Endothelial cell of umbilical vein (primary cell): ENCODE measurements at places on chromosomes 5 and 9. TPM values are rescaled to one million over a fixed set of nuclear protein-coding genes. Genes with fewer than 3 reads are reported as not detected.

The CDC23 gene
- total RNA-seq, result 39.4 and 41.2 TPM in 2 replicates

The IFNA16 gene
- not detected in 2 replicates for total RNA-seq

The BNC2 gene
- total RNA-seq, result 33.1 and 34.3 TPM in 2 replicates

The ENTREP1 gene
- 5.0 and 7.1 TPM in 2 replicates for total RNA-seq

The CARD19 gene
- 45.7 and 58.4 TPM in 2 replicates for total RNA-seq

The PCDHA9 gene
- total RNA-seq, result not detected in 2 replicates

The PAPPA gene
- total RNA-seq, result 0.12 and 0.13 TPM in 2 replicates

The INSL6 gene
- total RNA-seq, result not detected in 2 replicates

The BTNL3 gene
- not detected in 2 replicates for total RNA-seq

The BRD3OS gene
- 15.4 and 18.2 TPM in 2 replicates for total RNA-seq

The FBXL7 gene
- total RNA-seq, result 28.6 and 32.2 TPM in 2 replicates

The SEMA4D gene
- 14.6 and 15.7 TPM in 2 replicates for total RNA-seq

The GPR150 gene
- 0.31 and 0.35 TPM in 2 replicates for total RNA-seq

The SEC24A gene
- total RNA-seq, result 28.6 and 30.0 TPM in 2 replicates

The ITK gene
- total RNA-seq, result not detected in 2 replicates

The SH3PXD2B gene
- 66.3 and 71.8 TPM in 2 replicates for total RNA-seq

The PCDHGB7 gene
- 12.6 and 13.0 TPM in 2 replicates for total RNA-seq

DNA sequence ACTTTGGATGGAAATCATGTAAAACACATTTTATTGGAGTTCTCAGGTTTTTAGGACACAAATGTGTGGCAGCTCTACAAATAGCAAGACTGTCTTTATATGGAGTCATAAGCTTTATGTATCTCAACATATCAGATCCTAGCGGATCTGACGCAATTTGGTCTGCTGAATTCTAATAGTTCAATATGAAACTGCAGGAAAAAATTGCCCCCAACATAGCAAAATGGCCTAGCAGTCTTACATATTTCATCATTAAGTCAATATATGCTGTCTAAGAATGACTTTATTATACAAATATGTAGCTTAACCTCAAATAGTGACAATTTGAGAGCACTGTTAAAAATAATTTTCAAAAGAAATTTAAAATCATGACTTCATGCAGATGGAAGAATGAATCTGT lies 244.3 kb downstream of the TAF11L14 start:
- no peak for DNase-seq

GRCh38 chr5:8349855-8350254 lies 480.9 kb downstream of the MTRR start:
- no peak for DNase-seq

GRCh38 chr5:134561871-134562296 lies 36.4 kb downstream of the JADE2 start:
- peak; percentile 98 for DNase-seq

- DNase-seq, result no peak
These were observed 2.8 kb downstream of the FBN2 start for GRCh38 chr5:128535251-128535650.

DNA sequence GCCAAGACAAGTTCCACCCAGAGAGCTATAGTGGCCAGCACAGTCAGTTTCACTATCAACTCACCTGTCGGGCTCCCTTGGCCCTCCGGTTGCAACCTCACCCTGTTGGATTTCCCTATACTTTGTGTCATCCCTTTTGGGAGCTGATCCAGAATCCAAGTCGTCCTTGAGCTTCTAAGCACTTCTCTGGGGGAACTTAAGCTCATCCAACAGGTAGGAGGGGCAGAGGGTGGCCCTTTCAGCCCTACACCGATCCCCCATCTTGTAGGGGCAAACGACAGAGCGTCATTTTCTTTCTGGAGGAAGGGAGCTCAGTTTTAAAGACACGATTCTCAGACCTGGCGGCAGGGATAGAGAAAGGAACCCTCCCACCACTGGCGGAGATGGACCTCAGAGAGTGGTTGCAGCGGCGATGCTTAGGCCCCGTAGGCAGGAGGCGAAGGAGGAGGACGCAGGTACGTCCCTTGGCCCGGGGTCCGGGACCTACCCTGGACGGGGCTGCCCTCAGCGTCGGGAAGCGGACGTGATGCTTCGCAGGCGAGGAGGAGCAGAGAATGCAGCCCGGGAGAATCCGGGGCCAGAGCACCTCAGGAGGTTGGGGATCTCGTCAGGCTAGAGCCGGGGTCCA lies 519 bp downstream of the ZER1 start:
- peak; percentile 62 for DNase-seq

DNA sequence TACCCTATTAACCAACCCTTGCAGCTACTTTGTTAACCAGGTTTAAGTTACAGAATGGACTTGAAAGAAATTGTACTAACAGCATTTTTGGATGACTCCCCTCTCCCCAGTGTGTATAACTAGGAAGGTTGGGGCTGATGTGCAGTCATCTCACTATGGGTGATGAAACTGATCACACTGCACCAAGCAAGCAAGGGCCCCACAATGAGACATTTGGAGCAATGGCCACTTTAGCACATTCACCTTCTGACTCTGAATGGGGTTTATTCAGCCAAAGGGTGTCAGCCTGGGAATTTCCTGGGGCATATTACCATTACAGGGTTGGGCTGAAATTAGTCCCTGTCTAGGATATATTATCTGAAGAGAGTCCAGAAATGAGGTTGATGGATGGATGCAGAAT lies 18.7 kb upstream of the CYFIP2 start:
- no peak for DNase-seq

- no peak for DNase-seq
These were observed 13.6 kb downstream of the CDC42SE2 start for GRCh38 chr5:131277447-131277846.

DNA sequence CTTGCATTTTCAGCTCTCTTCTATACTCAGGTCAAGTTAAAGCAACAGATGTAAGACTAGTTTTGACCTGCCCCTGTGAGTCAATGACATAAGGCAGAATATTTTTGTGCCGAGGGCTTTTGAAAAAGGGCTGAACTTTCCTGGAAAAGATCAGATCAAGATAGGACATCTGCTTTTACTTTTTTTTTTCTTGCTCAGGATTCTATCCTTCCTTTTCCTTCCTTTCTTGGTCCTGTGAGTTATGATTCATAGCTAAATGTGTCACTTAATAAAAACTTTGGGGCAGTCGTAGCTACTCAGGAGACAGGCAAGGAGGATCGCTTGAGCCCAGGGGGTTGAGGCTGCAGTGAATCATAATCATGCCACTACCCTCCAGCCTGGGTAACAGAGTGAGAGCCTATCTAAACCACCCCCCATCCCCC lies 84.3 kb upstream of the BRINP1 start:
- DNase-seq, result no peak

GRCh38 chr5:58753446-58753845 lies 170.6 kb downstream of the RAB3C start:
- DNase-seq, result no peak

DNA sequence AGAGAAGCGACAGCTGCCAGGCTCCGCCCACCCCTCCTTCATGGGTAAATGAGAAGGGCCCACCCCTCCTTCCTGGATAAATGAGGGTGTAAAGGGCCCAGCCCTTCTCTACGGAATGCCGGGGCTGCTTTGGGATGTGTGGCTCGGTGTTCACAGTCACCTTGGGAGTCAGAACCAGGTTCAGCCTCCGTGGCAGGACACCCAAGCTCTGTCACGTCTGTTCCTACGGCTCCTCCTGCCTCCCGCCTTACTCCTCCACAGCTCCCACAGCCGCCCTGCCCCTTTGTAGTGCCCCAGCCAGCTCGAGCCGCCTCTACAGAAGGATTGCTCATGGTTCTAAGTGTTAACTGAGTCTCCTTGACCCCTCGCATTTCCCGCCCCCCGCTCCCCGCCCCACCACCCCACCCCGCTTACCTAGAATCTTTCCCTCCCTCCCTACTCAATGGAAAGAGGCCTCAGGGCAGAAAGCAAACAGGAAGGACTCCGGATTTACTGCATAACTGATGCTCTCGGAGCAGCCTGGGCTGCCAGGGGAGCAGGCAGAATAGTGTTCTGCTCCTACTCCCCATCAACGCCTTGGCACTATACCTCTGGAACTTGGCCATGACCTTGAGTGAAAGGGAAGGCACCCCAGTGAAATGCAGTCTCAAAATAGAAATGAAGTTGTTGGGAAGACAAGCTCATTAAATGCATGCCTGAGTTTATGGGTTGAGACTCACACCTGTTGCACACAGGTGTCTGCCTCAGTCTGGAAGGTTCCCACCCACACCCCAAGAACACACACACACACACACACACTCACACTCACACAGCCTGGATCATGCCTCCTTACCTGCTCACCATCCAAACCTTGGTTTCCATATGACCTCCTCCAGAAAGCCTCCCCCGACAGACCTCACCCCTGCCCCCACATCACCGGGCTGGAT lies 59.6 kb downstream of the NEURL1B start:
- no peak for DNase-seq

DNA sequence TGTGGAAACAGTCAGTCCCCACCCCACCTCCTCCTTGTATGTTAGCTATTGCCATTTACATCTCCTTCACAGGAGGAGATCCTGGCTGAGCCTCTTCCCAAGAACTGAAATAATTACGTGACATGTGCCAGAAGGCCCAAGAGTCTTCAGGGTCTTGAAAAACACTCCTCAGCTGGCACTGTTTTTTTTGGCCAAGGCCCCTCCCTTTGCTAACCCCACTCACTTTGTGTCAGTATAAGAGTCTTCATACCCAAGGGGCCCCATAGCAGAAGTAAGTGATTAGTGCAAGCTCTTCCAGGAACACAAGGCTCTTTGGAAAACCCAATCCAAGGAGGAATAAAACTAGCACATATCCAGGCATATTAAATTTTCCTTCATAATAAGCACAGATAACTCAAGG lies 5.7 kb upstream of the LARP1 start:
- DNase-seq, result no peak

GRCh38 chr5:171592736-171593135 lies 173.3 kb downstream of the FGF18 start:
- DNase-seq, result no peak

- no peak for DNase-seq
These were observed 16.7 kb downstream of the HMHB1 start for GRCh38 chr5:143828710-143829109.

- no peak for DNase-seq
These were observed 21.0 kb upstream of the TAF11L2 start for GRCh38 chr5:17477043-17477442.

- no peak for DNase-seq
These were observed 407.7 kb upstream of the IRX1 start for GRCh38 chr5:3187771-3188425.

DNA sequence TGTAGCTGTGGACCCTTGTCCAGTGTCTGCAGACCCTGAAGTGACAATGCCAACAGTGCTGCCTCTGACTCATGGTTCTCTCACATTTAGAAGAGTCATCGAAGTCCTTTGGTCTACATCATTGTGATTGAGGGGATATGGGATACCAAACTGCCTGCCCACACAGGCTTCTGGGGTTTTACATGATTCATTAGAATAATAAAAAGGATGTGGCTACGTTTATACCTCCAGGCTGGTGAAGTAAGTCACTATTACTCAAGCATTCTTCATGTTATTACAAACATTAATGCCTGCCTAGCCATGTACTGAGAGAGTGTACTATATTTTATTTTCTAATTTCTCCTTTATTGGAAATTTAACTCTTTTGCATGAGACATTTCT lies 365.7 kb downstream of the SPATA31D1 start:
- no peak for DNase-seq

- DNase-seq, result no peak
These were observed 483.2 kb downstream of the CDH10 start for GRCh38 chr5:24161559-24161958.

DNA sequence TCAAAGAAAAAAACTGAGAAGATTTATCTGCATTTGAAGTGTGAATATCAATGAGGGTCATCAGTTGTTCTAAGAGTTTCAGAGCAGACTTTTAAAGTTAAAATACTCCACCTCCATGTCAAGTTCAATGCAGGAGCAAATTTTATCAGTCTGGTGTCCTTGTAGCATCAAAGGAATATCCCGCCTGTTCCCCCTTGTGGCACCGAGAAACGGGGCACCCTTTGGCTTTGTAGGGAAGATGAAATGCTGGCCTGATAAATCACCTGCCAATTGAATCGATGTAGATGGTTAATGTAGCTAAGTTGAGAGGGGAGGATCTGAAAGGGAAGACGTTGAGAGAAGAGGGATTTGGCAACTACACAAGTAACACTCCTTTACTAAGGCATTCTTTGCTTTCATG lies 714.5 kb downstream of the EFNA5 start:
- DNase-seq, result no peak

GRCh38 chr9:93558503-93558902 lies 17.9 kb upstream of the PHF2 start:
- no peak for DNase-seq

DNA sequence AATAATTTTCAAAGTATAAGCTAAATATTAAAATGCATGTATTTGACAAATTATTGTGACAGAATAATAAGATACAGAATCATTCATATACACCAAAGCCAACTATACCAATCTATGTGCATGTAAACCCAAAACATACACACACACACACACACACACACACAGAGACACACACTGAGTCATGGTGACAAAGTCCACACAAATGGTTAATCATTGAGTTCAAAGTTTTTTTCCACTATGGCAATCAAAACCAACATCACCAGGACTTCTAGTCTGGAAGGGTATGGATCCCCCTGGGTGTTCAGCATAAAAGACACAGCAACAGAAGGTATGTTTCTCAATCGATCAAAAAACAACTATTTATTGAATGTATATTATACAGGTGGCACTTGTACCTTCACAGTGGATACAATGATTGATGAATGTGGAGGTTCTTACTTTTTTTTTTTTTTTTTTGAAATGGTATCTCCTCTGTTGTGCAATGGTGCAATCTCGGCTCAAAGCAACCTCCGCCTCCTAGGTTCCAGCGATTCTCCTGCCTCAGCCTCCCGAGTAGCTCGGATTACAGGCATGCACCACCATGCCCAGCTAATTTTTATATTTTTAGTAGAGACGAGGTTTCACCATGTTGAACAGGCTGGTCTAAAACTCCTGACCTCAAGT lies 137.0 kb downstream of the PDE4D start:
- no peak for DNase-seq

GRCh38 chr9:98262056-98262455 lies 6.6 kb upstream of the TBC1D2 start:
- DNase-seq, result no peak

DNA sequence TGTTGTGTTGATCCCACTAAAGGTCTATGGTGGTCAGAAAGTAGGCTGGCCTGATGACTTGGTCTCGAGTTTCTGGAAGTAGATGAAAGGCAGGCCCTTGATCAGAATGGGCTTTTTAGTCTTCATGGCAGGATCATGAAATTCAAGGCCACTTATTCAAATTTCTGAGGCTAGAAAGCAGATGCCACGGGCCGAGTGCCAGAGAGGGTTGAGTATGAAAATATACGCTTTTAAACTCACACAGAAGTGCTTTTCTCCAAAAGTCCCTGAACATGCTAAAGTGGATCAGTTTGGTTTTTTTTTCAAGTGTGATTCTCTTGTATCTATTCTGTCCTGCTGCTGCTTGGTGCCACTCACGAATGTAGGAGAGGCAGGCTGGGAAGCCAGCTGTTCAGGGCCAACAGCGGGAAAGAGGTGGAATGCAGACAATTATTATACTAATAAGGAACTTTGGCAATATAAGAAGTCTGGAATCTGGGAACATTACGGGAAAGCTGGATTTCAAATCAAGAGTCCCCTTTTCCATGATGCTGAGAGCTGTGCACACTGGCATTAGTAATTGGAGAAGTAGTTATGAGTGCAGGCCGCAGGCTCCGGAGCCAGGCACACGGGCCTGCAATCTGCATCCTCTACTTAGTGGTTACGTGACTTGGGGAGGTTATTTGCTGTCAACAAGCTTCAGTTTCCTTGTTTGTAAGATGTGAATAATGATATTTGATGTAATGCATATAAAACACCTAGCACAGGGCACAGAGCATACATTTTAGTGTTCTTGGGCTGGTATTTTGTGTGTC lies 95.8 kb downstream of the LMNB1 start:
- no peak for DNase-seq
